Activated T-helper 1 cell treated with anti-CD3 and anti-CD28 coated beads, Interleukin-2, amount 50 U/mL, for 16 hours (primary cell): ENCODE measurements at places on chromosomes 2 and 18.

DNA sequence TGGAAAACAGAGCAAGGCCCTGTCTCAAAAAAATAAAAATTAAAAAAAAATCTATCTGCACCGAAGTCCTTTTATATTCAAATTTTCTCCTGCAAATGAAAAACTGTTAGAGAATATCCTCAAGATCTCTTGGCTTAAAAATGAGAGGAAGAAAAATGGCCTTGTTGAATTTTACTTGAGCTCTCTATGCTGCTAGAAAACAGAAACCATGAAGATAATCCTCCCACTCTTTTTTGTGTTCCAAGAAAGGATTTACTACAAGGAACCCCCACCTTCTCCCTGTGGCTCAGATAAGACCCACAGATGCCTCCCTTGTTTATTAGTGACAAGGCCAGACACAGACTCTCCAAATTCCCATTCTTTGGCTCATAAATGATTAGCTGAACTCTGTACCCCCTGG, 71.0 kb downstream of the SGPP2 start:
- no peak for DNase-seq

DNA sequence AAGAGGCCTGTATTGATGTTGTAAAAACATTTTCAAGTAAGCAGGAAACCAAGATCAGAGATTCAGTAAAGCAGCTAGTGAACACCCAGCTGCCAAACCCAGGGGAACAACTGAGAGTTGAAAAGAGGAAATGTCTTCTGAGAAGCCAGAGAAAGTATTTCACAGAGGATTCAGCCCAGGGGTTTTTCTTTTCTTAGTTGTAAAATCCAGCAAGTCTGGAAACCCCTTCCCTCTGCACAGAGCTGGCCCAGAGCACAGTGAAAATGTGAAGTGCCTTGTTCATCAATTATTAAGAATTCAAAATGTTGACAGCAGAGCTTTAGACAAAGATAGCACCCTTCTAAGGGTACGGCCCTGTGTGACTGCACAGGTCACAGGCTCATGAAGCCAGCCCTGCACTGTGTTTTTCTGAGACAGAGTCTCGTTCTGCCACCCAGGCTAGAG, 28.4 kb downstream of the AFF3 start:
- no peak for DNase-seq

DNA sequence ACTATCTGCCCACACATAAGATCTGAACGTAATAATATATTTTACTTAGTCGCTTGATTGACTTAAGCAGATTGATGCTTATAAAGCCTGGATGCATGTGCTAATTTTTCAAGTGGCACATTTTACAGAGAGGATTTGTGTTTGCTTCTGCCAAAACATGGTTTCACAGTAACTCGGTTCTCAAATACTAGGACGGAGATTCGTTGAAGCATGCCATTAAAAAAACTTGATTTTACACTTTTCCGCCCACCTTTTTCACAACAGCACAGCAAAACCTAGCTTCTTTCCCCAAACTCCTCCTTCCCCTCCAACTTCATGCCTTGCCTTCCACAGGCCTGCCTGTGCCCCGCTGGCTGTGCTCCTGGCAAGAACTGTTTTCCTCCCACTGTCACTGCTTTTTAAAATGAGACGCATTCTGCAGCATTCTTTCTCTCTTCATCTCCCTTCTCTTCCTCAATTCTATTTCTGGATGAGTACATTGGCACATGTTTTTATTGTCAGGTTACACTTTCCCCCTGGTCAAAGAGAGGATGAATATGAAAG, 55.1 kb upstream of the LMAN1 start:
- no peak for DNase-seq

GRCh38 chr2:206728277-206729199, 10.3 kb upstream of the DYTN start:
- no peak for DNase-seq

DNA sequence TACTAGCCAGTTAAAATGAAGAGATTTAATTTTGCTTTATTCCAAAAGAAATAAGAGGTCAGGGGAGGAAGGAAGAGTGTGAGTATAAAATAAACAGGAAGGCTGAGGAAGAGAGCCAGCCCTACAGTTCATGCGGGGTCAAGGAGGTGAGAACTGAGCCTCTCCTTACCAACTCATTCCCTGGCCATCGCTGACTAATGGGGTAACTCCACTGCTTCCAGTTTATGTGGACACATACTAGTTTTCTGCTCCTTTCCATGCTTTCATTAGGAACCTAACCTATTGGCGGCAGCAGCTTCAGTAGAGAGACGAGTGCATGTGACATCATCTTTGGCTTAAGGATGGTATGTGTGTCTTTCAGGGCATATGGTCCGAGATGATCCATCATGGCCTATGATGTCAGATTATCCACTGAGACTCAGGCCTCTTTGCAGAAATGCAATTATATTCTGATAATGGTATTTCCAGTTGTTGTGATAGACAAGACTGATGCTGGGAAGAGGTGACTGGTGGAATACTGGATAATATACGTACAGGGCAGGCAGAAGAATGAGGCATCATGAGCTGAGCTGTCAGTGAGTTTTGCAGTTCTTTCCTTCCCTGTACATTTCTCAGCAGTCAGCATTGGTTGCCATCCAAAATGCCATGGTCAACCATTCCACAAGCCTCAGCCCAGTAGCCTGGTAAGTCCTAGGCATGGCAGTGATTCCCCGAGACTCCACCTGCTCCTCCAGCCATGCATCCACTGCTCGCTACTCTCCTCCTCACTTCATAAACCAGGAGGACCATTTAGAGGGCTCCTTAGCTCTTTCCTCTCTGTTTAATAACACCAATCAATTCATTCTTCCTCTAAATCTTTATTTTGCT, 184.6 kb upstream of the OSR1 start:
- no peak for DNase-seq

DNA sequence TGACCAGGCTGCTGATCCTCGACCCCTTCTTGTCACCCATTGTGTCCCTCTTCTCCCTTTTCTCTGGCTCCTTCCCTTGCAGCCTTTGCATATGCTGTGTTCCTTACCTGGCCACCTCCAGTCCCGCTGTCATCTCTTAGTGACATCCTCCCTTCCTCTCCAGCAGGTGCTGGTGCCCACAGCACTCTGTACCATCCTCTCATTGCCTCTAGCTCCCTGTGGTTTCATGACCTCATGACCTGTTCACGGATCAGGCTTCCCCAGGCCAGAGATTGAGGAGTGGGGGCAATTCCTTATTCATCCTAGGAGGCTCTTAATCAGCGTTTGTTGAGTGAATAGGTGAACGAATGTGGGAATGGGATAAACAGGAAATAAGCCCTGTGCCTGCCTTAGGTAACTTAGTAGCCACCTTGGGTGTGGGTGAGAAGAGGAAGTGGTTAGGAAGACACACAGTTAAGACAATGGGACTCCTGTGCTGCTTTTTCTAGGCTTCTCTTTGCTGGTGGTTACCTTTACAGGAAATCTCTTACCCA, 35.5 kb downstream of the ITGA6 start:
- DNase-seq, result peak; percentile 11

GRCh38 chr2:140383781-140384180, 1603.6 kb upstream of the NXPH2 start:
- DNase-seq, result no peak

GRCh38 chr2:37644191-37644590, 27.3 kb downstream of the CDC42EP3 start:
- DNase-seq, result no peak

DNA sequence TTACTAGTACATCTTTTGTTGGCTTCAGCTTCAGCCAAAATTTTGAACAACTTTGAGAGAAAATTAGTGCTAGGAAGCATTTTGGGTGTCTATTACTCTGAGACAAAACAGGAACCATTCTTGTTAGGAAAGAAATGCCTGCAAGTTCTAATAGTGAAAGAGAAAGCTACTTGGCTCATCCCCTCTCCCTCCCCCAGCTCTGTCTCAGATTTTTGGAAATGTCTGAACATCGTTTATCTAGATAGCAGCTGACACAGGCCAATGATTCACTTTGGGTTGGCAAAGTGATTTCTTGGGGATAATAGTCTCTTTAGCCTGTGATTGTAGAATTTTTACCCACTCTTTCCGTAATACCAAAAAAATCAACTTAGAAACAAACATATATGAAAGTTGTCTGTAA, 42.3 kb upstream of the PTPRM start:
- no peak for DNase-seq

DNA sequence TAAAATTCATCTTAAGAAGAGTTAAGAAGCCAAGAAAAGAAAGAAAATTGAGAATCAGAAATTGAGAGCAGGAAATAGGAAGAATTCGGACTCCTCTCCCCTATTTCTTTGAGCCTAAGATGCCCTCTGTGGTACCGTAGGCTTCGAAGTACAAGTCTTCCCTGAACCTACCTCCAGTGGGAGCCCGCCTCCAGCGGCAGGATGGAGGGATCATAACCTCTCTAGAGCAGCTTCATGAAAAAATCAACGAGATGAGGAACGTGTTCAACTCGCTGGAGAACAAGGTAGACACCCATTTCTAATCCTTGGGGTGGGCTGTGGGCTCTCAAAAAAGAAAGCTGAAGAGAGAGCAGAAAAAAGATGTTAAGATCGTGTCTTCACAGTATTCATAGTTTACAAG, 36.3 kb downstream of the ARHGEF33 start:
- no peak for DNase-seq

GRCh38 chr2:176409671-176410070, 140.4 kb downstream of the MTX2 start:
- DNase-seq, result no peak

DNA sequence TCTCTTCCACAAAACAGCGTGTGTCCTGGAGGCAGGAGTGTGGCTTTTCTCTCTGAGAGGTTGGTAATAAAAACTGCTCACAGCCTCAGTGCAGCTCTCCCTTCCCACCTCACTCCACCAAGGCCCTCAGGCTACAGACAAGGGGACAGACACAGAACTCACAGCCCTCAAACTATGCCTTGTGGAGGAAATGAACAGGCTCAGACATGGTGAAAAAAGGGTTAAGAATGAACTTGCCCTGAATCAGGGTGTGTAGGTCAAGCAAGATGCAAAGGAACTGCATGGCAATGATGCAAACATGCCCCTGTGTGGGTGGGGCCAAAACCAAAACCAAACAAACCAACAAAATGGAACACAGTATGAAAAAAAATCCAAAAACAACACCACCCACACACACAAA, 125.8 kb downstream of the GALNT14 start:
- DNase-seq, result no peak

GRCh38 chr18:42536442-42536841, 579.0 kb downstream of the RIT2 start:
- no peak for DNase-seq

- DNase-seq, result no peak
Measured at GRCh38 chr2:74685408-74685807, 31.4 kb downstream of the SEMA4F start.

- DNase-seq, result no peak
Measured at GRCh38 chr18:65269375-65269774, 481.4 kb upstream of the CDH7 start.

- no peak for DNase-seq
Measured at GRCh38 chr18:53169346-53169745, 829.3 kb downstream of the DCC start.

GRCh38 chr2:61764035-61764800, 89.6 kb downstream of the FAM161A start:
- peak; percentile 85 for DNase-seq

DNA sequence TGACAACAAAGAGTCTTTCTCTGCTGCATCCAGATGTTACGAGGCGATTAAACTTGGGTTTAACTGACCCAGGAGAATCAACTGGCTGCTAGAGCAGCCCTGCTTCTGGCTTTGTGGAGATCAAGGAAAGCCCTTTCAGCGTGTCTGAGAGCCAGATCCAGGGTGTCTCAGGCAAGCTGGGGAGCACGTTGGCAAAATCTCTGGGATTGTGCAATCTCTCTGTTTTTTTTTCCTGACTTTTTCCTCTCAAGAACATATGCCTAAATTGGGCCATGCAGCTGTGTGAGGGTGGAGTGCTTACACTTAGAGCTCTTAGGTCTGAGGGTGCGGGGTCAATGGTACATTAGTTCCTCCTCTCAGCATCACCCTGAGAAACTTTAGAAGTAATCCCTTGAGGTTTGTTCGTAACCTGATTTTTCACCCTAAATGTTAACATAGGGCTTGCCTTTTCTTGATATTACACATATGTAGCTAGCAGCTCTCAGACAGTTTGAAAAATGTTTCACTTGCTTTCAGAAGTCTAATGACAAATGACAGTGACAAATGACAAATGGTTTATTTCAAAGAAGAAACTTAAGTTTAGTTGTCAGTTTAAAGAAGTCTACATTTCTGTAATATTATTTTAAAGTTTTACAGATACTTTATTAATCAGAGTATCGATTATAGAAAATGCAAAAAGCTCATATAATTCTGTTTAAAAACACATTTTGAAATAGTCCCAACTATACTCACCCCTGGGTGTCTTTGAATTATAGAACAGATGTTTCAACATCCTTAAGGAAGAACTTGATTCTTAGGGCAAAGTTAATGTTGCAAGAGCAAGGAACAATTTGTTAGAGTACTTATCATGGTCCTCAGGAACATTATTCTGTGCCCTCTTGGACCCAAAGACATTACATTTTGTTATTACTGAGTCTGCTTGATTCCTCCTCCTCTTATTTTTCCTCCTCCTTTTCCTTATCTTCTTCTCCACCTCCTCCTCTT, 38.4 kb upstream of the ZSWIM2 start:
- no peak for DNase-seq

DNA sequence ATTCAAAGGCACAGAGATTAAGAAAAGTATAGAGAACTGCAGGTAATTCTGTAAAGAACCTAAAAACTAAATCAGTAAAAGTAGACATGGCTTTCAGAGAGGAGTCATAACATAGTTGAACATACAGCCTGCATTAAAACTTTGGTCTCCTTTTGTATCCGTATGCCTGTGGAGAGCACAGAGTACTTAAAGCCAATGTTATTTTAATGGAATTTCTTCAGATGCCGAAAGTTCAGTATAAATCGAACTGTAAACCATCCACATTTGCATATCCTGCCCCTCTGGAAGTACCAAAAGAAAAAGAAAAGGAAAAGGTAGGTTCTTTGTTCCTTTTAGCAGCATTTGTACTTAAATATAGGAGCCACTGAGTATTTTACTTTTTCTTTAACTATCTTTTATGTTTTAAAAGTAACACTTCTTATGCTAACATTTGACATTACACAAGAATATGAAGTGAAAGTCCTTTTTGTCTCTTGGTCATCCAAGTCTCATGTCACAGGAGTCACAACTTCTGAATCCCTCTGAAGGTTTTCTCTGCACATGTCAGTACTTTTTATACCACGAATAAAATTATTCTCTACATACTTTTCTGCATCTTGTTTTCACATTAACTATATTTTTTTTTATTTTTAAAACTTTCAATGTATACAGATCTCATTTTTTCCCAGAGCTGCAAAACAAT, 34.9 kb upstream of the ARMC9 start:
- DNase-seq, result no peak

DNA sequence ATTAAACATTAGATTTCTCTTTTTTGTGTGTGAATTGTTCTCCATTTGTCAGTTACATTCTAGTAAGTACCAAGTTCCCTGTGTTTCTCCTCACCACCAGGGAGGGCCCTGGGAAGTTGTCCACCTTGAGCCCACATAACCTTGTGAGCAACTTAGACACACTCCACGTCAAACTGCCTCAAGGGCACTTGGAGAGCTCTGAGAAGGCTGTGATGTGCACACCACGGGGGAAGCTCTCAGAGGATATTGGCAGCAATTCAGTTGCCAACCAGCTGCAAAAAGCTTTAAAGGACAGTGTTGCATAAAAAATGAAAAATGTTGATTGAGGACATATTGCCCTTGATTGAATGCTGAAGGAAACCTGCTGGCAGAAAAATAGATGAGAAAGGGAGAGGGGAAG, 743.6 kb downstream of the RNF144A start:
- DNase-seq, result no peak
